ENCODE measurements at places on chromosomes 7 and 10.

- DNase-seq = no peak
Observed at GRCh38 chr10:21505711-21506278, 19.7 kb downstream of the SKIDA1 start.

DNA sequence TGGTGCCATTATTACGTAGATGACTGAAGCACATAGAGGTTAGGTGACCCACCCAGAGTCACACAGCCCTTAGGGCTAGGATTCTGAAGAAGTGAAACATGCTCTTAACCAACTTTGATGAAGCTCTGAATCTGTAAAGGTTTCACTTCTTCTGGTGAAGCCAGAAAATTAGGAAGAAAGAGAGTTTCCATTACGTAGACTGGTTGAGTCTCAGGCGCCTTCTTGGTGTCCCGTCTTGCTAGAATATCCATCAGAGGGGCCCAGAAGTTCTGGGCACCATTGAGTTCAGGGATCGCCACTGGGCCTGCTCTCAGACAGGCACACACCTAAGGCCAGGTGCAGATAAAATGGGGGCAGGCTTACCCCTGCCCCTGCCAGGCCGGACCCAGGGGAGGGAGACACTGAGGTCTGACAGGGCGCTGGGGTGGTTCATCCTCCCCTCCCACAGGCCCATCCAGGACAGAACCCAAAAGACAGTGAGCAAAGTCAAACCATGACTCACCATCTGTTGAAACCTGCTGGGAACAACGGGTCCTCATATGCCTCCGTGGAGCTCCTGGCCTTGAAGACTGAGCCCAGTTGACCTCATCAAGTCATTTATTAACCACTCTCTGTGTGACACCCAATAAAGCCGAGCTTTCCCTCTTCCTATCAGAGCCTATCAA is 33.2 kb downstream of the DRGX start:
- DNase-seq = no peak

- DNase-seq = no peak
Observed at GRCh38 chr10:87913156-87913921, 49.9 kb downstream of the PTEN start.

DNA sequence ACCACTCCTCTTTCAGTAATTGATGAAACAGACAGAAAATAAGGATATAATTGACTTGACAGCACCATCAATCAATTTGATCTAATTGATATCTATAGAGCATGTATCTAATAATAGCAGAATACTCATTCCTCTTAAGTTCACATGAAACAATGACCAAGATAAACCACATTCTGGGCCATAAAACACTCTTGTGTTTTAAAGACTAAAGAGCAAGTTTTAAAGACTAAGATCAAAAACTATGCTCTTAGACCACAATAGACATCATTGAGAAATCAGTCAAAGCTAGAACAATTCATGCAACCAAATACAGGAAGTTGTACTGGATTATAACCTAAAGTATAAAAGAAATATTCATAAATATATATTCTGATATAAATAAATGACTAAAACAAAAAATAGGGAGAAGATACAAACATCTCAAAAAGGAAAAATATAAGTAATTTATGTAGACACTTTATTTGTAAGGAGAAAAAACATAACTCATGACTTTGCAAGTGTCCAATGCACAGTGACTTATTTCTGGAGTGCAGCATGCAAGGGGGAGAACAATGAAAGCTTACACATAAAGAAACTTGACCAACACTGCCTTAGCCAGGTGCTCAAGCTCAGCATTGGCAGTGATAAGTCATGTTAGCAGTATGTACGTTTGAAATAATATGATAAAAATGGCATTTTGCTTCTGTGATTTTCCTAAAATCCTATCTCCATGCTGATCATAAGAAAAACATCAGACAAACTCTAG is 312.7 kb upstream of the IGFBP3 start:
- no peak for DNase-seq

- DNase-seq = no peak
Observed at GRCh38 chr10:80168162-80168511, 35.6 kb downstream of the PLAC9 start.

- no peak for DNase-seq
Observed at GRCh38 chr10:10527861-10528562, 489.7 kb upstream of the CELF2 start.
